NCI-H2171 treated with DMSO at 0.1 percent for 48 hours (cell line): ENCODE measurements at places on chromosomes 2 and 18.

- DNase-seq: peak; percentile 14
Observed at GRCh38 chr2:25845843-25846505, 32.3 kb downstream of the ASXL2 start.

- DNase-seq: no peak
Observed at GRCh38 chr2:7034303-7034702, 117.1 kb downstream of the RNF144A start.

- DNase-seq: no peak
Observed at GRCh38 chr2:13201924-13202323, 485.2 kb downstream of the TRIB2 start.

DNA sequence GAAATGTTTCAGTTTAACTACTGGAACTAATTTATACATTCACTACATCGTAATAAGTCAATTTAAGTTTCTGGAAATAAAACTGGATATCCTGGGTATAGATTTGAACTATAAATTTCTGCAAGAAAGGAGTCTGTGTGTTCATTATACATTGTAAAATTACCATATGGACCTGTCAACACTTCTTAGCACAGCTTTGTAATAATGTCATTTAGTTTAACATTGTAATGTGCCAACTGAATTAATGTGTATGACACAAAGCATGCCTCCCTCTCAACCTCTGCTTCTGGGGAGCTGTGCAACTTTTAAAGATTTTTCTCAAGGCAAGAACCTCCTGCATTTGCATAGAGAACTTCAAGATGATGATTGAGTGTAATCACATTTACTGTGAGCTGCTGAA is 213.7 kb upstream of the GALNT5 start:
- DNase-seq: no peak

DNA sequence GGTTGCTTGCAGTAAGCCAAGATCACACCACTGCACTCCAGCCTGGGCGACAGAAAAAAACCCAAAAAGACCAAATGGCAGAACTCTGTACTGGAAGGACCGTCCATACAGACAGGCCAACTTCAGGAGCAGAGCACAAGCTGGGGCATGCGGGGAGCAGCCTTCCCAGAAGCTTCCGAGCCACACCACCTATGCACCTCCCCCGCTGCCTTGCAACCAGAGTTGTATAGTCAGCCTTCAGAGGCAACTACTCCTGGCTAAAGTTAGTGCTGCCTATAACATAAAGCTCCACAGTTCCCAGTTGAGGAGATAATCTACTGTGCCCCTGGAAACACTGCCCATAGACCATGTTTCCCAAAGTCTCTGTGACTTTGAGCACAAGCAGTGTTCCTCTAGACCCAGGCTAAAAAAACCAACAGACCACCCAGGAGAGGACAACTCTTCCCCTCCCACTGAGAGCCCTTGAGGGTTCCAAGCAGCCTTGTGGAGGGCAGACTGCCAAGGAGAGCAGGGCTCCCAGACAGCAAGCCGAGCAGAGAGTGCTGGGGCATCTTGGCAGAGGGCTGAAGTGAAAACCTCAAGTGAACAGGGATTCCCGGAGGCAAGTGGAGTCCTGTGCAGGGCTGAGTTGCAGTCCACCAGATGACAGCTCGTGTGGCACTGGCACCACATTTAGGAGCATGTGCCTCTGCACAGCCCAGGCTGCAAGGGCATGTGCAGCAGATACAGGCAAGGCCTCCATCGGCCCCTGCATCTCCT is 6.8 kb downstream of the SFT2D3 start:
- no peak for DNase-seq

GRCh38 chr2:240060977-240061591 is 7.8 kb upstream of the OR6B3 start:
- peak; percentile 41 for DNase-seq

DNA sequence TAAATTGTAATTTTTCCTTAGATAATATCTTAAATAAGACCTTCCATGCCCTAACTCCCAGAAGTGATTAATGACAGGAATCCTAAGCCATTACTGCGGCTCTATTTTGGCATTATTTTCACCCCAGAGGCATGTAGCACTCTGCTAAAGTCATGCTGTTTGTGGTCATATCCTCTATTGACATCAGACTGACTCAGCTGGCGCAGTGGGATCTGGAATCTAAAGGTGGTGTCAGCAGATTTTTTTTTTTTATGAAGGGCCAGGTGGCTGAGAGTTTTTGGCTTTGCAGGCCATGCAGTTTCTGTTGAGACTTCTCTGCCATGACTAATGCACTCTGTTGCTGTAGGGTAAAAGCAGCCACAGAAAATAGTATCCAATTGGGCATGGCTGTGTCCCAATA is 64.1 kb upstream of the ACVR1C start:
- DNase-seq: no peak
